GM13977 (cell line): ENCODE measurements at places on chromosomes 3 and 15.

DNA sequence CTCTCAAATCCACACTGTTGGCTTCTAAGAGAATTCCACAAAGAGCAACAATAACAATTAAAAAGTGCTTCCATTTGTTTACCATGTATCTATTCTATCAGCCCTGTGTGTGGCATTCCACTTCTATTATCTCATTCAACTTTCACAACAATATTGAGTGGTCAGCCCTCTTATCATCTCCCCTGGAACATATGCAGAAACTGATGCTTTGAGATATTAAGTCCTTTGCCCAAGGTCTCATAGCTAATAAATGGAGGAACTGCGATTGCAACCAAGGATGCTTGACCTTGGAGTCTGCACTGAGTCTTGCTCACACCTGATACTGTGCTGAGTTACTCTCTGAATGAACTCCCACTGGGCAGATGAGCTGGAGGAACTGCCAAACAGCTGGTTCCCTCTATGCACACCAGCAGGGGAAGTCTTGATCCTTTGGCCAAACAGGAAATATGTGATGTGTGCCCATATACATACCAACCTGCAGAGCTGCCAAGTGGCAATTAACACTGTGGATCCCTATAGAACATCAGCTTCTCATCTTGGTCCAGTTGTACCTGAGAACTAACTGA is 144.7 kb upstream of the WNT5A start:
- DNase-seq, result no peak

GRCh38 chr3:194955979-194956696 is 270.5 kb downstream of the FAM43A start:
- no peak for DNase-seq

GRCh38 chr3:61903931-61904657 is 342.7 kb downstream of the PTPRG start:
- no peak for DNase-seq

- no peak for DNase-seq
Observed at GRCh38 chr15:23073890-23074646, 34.7 kb upstream of the TUBGCP5 start.

GRCh38 chr3:28940530-28940929 is 340.3 kb upstream of the RBMS3 start:
- DNase-seq, result peak; percentile 31

DNA sequence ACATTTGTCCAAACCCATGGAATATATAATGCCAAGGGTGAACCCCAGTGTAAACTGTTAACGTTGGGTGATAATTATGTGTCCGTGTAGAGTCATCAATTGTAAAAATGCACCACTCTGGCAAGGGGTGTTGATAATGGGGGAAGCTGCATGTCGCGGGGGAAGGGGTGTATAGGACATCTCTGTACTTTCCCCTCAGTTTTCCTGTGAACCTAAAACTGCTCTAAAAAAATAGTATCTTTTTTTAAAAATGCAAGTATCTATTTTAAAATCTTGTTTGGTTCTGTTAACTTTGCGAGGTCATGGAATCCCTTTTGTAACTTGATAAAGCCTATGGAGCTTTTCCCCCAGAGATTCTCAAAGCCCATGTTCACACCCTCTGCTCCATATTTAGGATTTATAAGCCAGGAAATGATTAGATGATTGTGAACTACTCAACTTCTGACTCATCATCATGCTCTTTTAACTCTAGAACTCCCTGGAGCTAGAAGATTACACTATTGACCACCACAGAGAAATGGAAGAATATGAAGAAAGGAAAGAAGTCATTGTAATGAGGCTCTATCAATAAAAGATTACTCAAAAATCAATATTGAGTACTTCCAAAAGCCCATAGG is 56.1 kb upstream of the C3orf49 start:
- DNase-seq, result no peak

- no peak for DNase-seq
Observed at GRCh38 chr3:149142682-149143081, 13.2 kb downstream of the HPS3 start.

DNA sequence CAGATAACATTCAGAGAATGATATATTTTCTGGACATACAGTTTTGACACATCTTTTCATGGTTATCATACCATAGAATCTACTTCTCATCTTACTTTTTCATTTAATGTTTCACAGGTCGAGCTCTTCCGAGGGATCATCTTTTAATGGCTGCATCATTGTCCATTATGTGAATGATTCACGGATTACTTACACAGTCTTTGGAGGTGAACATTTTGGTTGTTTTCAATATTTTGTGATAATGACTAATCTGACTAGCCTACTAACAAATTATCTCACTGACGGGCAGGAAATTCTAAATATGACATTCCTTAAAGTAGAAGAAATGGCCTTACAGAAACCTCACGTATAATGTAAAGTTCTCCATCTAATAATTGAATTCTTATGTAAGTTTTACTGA is 209.1 kb upstream of the STRIT1 start:
- no peak for DNase-seq

- DNase-seq, result no peak
Observed at GRCh38 chr3:194640829-194641228, 7.6 kb upstream of the TMEM44 start.

GRCh38 chr3:59245859-59246501 is 196.2 kb upstream of the CFAP20DC start:
- no peak for DNase-seq

GRCh38 chr15:86588413-86588812 is 508.7 kb downstream of the AGBL1 start:
- DNase-seq, result no peak

DNA sequence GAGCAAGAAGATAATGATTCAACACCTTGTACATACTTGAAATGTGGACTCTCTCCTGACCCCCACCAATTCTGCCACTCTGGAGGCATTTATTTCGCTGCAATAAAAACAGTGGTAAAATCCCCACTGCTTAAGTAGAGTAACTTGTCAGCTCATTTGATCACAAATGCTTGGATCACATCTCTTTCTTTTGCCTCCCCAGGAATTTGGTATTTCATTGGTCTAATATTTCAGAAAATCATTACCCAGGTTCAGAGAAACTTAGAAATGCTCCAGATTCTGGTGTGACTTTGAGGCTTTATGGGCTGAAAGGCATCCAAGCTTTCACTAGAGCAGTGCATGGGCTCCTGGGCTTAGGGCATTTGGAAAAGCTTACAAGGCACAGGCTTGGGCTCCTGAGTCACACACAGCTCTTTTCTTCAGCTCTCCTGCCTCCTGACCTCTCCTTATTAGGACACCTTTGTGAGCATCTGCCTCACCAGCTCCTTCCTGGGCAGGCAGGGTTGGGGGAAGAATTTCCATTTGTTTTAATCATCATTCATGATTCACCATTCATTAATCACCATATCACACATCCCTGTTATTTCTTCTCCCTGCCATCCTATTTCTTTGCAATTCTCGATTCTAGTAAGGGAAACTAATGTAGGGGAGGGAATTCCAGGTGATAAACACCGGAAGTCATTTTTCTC is 22.5 kb downstream of the CDCP1 start:
- no peak for DNase-seq

- DNase-seq, result no peak
Observed at GRCh38 chr3:114327665-114328064, 33.8 kb downstream of the TIGIT start.

DNA sequence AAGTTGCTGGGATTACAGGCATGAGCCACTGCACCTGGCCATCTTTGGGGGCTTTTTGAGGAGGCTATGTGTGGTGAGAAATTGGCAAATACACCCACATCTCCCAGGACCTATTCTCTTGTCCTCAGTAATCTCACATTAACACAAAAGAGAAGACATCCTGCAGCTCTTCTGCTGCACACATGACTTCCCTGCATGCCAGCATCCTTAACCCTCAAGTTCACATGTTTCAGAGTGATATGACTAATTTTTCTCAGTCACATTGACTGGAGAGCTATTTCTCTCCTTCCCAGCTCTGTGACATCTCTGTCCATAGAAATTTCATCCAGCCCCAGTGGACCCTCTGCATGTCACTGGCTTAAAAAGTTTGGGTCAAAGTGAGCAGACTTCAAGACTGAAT is 1.9 kb upstream of the SKIC8 start:
- no peak for DNase-seq

DNA sequence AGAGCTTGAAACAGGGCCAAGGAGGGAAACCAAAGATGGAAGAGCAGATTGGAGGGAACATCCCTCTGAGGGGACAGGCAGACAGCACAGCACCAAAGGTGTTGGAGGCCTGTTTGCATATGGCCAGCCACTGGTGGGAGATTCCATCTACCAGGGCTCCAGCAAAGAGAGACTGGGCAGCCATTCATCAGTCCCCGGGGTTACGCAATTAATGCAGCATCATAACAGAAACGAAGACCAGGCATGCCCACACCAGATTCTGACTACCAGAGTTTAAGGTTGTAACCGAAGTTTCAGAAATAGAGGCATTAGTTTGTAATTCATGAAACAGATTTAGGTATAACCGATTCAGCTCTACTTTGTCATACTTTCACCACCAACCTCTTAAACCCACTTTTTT is 58.1 kb downstream of the COL8A1 start:
- DNase-seq, result no peak

DNA sequence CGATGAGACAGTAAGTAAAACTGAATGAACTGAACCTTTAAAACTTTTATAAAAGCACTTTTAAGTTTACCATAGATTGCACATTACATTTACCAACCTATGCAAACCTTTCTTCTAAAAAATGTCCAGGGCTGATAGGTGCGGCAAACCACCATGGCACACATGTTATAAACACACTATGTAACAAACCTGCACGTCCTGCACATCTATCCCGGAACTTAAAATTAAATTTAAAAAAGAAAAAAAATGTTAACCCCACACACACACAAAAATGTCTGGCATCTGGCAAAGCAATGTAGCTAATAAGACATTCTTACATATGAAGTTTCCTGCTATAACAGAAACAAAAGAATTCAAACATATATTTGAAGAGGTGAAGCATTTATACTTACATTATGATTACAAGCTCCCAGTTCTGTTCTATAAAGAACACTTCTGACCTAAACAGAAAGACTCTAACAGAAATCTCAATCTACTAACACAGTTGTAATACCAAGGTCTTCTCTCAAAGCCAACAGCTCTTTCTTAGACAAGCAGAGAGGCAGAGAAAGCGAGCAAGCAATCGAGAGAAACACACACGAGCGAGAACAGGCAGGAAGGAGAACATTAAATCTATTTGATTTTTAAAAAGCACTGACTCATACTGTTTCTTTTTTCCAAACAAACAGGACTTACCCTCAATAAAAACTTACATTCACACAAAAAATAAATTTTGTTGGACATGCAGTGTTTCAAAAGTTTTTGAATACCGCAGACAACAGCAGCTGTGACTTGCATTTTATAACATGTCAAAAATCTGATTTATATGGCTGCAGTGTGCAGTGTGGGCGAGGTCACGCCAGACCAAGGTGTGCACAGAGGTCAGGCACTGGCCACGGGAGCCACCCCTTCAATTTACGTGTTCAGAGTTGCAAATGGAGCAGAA is at the start of gene NRG4:
NRG4 (minus strand) TSS at position 798 of the 925 bp plus-strand sequence. CDS start 1,194 bp downstream, outside the sequence.
- DNase-seq, result peak; percentile 5

DNA sequence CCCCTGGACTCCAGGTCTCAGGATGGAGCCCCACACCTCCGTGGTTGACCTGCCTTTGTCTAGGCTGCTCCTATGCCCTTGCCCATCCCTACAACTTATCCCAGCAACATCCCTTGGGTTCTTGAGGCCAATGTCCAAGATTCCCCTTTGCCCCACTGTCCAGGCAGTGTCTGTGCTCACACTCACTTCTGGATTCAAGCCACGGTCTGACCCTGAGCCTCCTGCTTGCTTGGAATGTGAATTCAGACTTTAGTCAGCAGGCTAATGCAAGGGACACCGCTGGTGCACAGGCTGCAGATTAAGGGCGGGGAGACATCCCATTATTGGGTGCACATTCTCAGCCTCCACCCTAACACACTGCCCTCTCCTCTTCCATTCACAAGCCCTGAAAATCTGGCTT is 154.1 kb downstream of the WNT5A start:
- DNase-seq, result no peak

DNA sequence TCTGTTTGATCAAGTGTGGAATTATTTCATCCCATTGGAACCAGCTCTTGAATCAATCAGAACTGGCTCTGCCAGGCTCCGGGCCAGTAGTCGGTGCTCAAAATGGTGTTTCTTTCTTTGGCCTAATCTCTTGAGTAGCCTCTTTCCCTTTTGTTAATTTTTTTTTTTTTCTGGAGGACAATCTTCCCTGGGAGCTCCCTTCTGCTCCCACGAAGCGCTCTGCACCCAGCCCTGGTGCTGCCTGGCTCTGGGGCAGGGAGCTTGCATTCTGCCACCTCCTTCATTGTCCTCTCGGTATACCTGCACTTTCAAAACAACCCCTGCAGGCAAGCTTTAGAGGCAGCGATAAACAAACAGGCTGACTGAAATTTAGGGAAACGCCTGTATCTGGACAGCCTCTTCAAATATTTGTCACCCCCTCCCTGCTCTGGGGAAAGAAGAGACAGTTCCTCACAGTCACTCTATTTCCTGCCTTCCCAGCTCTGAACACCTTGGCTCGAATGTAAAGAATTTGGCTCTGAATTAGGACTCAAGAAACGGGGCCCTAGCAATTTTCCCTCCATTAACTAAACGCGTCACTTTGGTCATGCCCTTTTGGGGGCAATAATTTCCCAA is 1.1 kb upstream of the THSD4 start:
- no peak for DNase-seq

DNA sequence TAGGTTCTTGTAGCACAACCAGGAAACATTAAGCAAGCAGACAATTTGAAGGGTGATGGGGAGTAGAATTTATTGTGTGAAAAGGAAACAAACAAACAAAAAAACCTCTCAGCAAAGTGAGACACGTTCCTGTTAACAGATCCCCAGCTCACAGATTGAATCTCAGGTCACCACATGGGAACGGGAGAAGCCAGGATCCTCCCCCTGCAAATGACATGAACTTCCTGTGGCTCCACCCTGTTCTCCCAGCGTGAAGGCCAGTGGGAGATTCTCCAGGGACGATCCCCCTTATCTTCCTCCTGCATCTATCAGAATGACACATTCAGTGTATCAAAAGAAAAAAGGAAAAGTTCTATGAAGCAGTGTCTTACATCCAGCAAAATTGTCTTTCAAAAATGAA is 1488.1 kb downstream of the OTOL1 start:
- no peak for DNase-seq

GRCh38 chr3:126469479-126469878 is 6.2 kb downstream of the ZXDC start:
- no peak for DNase-seq

DNA sequence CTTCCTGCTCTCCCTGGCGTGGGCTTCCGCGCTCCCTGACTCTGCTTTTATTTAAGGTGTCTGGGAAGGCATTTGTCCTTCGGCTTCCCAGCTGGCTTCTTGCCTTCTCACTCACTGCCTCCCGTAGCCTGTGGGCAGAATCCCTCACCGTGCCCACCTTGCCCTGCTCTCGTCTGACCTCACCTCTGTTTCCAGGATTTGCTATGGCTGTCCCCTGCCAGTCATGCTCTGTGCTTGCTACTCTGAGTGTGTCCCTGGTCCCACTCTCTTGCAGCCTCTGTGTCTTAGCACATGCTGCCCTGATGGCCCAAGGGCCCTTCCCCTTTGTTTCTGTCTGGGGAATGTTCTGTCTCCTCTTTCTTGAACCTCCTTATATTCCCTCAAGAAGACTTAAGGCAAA is 26.2 kb downstream of the LPP start:
- no peak for DNase-seq

GRCh38 chr3:174253940-174254339 is 605.2 kb upstream of the NAALADL2 start:
- DNase-seq, result no peak
